GDM1 (cell line): ENCODE measurements at places on chromosomes 16 and 17.

GRCh38 chr16:60060731-60061130 lies 1326.6 kb upstream of the GOT2 start:
- no peak for DNase-seq

GRCh38 chr16:23121024-23121423 lies 28.2 kb downstream of the USP31 start:
- no peak for DNase-seq

DNA sequence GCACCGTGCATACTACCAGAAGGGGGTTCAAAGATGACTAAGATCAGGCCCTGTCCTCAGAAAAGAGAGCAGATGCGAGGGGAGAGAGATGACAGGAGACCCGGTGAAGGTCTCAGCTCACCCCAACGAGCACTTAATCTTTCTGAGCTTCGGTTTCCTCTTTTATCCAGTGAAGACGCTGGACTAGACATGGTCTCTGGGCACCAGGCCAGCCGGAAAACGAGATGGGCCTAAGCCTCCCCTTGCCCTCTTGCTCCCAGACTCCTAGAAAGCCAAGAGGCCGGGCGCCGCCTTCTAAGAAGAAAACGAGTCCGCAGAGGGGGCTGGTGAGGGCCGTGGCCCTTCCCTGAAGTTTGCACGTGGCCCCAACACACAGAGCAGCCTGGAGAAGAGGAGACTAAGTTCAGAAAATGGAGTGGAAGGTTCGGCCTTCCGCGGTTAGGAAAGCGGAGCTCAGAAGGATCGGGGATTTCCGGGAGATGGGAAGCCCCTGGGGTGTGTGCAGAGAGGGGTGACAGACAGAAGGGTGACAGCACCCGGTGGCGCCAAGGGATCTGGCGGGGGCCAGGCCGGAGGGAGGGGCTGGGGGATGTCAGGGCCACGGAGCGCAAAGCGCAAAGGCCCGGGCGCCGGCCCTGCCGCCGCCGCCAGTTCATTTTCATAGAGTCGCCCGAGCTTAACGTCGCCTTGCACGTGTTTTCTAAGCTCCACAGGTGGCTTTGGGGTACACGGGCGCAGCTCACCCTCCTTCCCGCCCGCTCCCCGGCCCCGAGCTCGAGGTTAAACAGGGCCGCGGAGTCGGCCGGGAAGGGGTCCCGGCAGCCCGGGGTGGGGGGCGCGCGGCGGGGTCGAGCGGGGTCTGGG lies 42.1 kb upstream of the BHLHA9 start:
- no peak for DNase-seq

DNA sequence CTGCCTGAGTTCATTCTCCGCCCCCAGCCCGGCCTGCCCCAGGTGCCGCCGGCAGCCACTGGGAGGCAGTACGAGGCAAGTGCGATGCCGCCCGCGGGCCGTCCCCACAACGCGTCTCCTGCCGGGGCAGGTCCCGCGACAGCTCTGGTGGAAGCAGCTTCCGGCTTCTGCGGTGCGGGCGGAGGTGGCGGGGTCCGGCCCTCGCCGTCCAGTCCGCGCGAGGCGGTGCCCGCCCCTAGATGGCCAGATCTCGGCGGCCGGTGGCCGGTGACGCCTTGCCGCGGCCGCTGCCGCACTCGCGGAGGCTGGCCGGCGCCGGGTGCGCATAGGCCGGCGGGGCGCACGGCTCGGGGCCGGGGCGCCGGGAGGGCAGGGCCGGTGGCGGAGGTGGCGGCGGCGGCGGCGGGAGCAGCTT lies 1.8 kb downstream of the GJD3 start:
- DNase-seq = peak; percentile 71

DNA sequence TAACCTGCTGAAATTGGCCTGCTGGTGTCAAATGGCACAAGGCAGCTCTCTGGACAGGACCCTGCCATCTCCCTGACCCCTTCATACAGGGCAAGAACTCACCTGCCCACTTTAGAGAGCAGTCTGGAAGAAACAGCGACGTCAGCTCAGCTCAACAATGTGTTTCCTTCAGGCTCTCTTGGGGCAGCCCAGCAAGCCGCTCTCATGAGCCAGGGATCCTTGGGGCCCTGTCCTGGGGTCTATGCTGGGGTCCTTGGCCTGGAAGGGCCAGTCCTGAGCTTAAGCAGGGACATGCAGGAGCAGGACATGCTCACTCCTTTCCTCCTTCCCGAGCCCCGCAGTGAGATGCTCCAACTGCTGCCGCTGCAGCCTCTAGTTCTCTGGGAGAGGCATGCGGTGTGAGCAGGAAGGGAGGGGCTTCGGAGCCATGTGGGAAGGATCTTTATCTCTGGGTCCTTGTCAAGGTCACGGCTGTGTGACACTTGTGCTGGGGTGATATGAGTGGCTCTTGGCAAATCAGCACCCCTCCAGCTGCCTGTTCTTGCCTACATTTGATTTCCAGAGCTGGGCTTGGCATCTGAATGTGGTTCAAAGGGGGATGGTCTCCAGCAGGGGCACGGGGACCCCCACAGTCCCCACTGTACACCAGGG lies 3.4 kb downstream of the C1QTNF1 start:
- no peak for DNase-seq

GRCh38 chr17:28846231-28846630 lies 3.6 kb upstream of the FAM222B start:
- DNase-seq = no peak

DNA sequence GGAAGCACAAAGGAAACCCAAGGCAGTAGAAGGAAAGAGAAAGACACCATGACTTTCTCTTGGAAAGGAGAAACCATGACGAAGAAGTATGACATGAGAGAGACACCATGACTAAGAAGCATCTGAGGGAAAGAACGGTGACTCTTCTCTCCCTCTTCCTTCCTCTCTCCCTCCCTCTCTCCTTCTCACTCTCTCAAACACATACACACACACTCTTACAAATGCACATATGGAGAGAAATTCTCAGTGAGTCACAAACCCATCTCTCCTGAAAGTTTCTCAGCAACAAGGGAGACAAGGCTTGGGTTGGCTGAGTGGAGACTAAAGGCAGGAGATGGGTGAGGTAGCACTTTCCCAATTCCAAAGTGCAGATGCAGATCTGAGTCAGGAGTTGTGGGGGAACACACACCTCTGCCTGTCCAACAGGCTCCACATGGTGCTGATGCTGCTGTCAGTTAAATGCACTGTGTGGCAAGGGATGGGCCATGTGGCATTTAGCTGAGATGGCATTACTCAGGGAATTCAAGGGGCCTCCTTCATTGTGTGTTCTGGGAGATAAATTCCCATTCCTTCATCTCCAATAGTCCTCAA lies 336.7 kb upstream of the C16orf82 start:
- no peak for DNase-seq

- peak; percentile 87 for DNase-seq
Measured at GRCh38 chr17:44218344-44219107, 949 bp downstream of the UBTF start.

DNA sequence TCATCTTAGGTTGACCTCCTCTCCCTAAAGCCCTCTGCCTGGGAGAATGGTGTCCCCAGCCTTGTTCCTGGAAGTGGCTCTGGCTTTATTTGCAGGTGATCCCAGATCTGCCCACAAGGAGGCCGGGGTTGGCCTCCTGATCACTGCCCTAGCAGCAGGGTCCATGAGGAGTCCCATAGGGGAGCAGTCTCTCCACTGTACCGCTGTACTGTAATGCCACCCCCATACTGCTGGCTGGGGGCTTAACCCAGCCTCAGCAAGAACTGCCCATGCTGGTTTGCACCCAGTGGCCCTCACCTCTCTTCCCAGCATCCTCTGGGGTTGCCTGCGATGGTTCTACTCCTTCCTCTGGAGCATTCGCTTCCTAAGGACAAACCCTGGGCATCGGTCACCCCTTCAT lies 39.1 kb downstream of the PSME3IP1 start:
- no peak for DNase-seq

DNA sequence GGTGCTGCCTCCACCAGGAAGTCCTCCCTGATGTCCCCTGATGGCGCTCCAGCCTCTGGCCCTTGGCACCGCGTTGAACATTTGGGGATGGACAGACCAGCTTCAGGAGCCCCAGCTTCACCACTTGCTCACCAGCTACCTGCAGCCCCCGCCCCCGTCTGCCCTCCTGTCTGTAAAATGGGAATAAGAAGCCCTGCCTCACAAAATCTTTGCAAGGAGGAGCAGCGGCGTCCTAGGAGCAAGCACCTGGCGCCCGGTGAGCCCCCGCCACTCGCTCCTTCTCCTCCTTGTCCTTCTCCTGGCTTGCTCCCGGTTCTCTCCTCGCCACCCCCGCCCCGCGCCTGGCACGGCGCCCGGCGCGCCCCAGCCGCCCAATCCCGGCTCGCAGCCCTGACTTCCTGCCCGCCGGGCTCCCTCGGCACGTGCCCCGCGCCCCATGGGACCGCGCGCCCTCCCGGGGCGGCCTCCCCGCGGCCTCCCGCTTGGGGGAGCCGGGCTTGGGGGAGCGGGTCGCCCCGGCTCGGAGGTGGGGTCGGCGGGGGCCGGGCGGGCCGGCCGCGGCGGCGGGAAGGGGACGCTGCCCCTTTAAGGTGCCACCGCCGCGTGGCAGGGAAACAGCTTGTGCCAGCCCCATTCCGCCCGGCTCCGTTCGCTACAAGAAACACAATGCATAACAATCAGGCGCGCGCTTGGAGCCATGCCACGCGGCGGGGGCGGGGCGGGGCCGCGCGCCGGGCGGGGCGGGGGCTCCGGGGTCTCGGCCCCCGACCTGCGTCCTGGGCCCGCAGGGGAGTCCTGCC lies 9.1 kb upstream of the PPP1R1B start:
- peak; percentile 43 for DNase-seq

DNA sequence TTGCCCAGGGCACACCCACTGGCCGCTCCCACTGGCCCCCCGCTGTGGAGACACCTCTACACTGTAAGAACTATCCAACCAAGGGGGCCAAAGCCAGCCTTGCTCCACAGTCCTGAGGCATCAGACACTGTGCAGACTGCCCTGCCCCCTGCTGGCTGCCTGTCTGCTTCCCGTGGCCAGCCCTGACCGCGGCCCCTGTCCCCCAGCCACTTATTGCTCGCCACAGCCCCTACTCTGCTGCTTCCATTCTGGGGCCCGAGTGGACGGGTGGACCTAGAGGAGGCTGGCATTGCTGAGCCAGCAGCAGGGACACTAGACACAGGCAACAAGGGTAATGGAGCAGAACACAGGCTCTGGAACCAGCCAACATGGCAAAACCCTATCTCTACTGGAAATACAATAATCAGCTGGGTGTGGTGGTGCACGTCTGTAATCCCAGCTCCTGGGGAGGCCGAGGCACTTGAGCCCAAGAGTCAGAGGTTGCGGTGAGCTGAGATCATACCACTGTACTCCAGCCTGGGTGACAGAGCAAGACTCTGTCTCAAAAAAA lies 19.7 kb upstream of the LRRC37A3 start:
- DNase-seq = peak; percentile 34

DNA sequence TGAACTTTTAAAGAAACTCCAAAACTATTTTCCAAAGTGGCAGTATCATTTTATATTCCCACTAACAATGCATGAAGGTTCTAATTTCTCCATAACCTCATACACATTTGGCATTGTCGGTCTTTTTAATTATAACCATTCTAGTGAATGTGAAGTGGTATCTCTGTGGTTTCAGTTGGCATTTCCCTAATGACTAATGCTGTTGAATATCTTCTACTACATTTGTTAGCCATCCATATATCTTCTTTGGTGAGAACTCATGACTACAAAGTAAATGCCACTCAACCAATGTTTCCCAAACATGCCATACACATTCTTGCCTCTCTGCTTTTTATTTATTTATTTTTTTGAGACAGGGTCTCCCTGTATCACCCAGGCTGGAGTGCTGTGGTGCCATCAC lies 31.7 kb upstream of the TAOK1 start:
- no peak for DNase-seq

GRCh38 chr17:69282002-69282401 lies 44.9 kb downstream of the ABCA5 start:
- DNase-seq = no peak
